Iris pigment epithelial cell (primary cell): ENCODE measurements at places on chromosomes 12 and 14.
A peak's percentile ranks its signal among the peaks of the same experiment; 100 is the strongest.

DNA sequence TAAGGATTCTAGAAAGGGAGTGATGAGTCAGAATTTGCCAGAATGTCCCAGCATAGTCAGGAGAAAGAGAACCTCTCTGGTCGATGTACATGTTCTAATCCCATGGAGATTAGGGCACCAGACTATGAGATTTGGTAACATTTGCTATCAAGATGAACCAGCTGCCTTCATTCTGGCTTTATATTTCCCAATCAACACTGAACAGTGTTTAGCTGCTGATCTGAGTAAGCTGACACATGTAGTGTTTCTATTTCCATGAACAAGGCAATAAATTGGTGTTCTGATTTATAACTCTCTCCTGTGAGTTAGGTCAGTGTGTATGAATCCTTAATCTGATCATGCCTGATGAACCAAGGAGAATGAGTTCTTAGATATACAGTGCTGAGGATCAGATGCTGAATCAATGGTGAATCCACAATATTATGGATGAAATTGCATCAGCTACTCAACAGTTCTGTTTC is 158.0 kb upstream of the AMIGO2 start:
- DNase-seq = peak; percentile 53

- no peak for DNase-seq
Observed at GRCh38 chr14:54498579-54498978, 9.8 kb upstream of the GMFB start.

DNA sequence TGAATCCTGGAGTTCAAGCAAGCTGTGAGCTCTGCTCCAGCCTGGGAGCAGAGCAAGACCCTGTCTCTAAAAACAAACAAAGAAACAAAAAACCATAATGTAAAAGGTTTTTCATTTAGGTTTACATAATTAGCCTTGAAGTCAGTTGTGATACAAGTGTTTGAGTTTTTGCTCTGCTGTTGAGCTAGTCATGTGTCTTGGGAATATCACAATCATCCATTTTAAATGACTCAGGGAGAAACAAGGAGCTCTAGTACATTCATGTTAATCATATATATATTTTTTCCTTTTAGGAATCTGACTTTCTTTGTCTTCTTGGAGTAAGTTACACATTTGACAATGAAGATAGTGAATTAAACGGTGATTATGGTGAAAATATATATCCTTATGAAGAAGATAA is 12.9 kb downstream of the MIA2 start:
- DNase-seq = peak; percentile 14

GRCh38 chr12:107528731-107529365 is 156.8 kb upstream of the PWP1 start:
- no peak for DNase-seq

GRCh38 chr14:53883739-53884138 is 72.9 kb downstream of the BMP4 start:
- no peak for DNase-seq

DNA sequence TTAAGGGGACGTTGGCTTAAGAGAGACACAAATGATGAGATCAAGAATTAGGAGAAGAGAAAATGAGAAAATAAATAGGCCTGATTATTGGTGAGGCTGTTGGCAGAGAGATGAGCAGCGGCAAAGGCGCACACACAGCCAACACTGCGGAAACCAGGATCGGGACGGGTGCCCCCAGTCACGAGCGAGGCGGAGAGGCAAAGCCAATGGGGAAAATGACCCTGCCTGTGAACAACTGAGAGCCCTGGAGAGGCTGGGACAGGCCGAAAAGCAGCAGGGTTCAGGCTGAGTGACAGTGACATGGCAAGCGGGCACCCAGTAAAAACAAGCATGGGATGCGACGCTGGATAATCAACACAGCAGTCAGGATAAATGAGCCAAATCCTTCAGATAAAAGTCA is 21.0 kb downstream of the SLC15A4 start:
- DNase-seq = no peak

GRCh38 chr12:132610866-132611602 is 652 bp upstream of the LRCOL1 start:
- no peak for DNase-seq

- no peak for DNase-seq
Observed at GRCh38 chr12:19068137-19068536, 61.4 kb upstream of the PLEKHA5 start.

- DNase-seq = no peak
Observed at GRCh38 chr14:99758872-99759545, 34.2 kb upstream of the EML1 start.

DNA sequence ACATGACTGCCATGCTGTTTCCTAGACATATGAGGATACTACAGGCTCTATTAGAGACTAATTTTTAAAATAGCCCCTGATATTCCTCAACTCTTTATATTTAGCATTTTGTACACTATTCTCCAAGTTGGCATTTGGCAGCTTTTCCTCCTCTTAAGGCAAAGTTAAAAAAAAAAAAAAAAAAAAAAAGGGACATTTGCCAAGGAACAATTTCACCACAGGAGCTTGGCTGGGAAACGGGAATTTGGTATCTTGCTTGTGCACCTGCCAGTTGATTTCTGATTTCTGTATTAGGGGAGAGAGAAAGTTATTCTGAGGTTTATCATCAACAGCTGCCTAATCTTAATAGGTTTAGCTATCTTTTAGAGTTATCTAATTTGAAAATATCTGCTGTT is 87.2 kb downstream of the CAND1 start:
- no peak for DNase-seq

DNA sequence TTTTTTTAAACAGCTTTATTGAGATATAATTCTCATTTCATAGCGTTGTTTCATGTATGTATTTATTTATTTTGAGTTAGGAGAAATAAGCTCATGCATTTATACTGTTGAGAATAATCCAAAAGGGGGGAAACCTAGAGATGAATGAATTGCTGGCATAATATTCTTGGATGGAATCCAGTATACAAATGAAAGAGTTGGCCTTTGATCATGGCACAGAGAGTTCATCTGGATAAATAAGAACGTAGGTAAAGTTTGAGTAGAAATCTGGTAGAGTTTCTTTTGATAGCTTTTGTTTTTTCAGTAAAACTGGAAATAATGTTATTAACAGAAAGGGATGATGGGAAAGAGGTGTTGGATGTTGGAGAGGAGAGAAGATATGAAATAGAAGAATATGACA is 166.2 kb downstream of the LRRK2 start:
- DNase-seq = no peak

DNA sequence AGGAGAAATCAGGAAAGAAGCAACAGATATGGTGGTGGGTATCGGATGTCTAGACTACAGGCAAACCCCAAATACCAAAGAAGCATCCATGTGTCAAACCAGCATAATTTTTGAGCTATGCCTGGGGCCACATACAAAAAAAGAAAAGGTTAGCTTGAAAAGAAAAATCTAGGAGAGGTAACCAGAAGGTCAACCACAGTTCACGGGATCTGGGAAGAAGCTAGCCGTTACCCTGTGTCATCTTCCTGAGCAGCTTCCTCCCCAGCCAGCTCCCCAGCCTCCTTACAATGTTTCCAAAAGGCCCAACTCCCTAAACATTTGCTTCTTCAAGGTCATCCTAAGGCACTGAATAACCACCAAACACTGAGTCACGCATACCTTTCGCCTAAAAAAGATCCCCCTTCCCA is 3.1 kb downstream of the SINHCAF start:
- DNase-seq = peak; percentile 77

GRCh38 chr12:27861428-27862167 is 81.6 kb upstream of the MANSC4 start:
- peak; percentile 31 for DNase-seq

DNA sequence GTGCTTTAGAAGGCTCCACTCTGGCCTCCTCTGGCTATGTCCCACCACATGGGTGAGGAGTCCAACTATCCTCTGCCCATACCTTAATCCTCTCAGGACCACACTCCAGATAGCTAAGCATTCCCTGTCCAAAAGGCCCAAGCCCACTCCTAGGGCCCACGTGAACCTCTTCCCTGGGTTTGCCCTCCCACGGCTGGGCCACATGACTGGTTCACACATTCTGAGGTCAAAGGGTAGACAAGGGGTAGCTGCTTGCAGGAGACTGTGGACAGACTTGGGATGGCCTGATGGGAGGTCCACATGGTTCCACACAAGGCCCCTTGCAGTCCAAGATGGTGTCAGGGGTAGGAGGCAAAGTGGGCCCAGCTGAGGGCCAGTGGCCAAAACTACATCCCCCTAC is 6.0 kb upstream of the PCK2 start:
- no peak for DNase-seq

- DNase-seq = no peak
Observed at GRCh38 chr14:94109915-94110250, 653 bp upstream of the IFI27 start.

GRCh38 chr12:1583421-1584078 is 10.8 kb downstream of the FBXL14 start:
- DNase-seq = peak; percentile 91

DNA sequence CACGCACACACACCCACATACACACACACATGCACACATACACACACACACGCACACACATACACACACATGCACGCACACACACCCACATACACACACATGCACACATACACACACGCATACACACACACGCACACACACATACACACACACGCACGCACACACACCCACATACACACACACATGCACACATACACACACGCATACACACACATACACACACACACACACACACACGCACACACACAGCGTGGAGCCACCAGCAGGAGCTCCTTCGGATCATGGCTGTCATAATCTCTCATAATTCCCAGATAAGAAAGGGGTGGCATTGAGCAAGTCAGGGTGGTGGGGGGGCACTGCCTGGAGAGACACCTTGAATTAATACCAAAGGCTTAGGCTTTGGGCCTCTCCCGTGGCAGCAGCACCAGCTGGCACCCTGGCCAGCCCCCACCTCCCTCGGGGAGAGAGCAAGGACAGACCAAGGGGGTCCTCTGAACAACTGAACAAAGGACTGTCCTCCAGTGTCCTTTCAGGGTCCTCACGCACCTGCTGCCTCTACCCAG is 21.9 kb downstream of the ANO2 start:
- no peak for DNase-seq

- DNase-seq = peak; percentile 88
Observed at GRCh38 chr14:55373784-55374705, 37.6 kb downstream of the ATG14 start.

DNA sequence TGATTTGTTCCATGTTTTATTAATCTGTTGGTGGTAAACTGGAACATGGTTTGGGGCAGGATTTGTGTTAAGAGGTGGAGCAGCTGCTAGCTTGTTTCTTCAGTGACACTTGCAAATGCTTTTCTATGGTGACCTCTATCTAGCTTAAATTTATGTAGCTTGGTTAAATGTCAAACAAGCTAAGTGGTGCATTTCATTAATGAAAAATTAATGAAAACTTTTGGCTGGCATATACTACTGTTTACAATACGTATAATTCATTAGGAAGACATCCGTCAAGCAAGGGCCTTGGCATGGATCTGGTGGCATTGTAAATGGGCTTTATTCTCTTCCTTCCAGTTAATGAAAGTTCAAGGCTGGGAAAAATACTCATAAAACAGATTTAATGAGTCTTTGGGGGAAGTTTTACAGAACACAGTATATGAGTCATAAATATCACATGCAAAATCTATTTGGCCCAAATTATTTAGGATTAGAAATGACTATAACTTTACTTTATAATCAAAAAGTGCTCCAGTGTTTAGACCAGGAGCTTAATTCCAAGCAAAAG is 807.7 kb upstream of the SEL1L start:
- no peak for DNase-seq

DNA sequence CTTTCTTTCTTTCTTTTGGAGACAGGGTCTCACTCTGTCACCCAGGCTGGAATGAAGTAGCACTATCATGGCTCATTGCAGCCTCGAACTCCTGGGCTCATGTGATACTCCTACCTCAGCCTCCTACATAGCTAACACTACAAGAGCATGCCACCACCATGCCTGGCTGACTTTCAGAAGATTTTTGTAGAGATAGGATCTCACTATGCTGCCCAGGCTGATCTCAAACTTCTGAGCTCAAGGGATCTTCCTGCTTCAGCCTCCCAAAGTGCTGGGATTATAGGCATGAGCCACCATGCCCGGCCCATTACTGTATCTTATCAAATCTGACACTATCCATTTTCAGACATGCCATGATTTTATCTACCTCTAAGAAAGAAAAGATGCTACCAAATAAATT is 31.6 kb downstream of the NDUFA12 start:
- DNase-seq = no peak

DNA sequence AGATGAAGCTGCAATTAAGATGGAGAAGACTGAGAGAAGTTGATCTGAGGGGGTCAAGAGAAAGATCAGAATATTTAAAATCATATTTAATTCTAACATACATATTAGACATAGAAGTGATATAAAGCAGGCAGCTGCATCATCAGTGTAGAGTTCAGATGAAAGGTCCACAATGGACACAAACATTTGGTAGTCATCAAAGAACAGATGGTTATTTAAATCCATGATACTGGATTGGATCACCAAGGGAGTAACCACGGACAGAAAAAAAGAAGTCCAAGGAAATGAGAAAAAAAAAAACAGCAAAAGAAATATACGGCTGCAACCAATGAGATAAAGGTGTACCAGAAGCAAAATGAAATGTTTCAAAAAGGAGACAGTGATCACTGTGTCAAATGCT is 20.1 kb downstream of the NOVA1 start:
- DNase-seq = no peak

DNA sequence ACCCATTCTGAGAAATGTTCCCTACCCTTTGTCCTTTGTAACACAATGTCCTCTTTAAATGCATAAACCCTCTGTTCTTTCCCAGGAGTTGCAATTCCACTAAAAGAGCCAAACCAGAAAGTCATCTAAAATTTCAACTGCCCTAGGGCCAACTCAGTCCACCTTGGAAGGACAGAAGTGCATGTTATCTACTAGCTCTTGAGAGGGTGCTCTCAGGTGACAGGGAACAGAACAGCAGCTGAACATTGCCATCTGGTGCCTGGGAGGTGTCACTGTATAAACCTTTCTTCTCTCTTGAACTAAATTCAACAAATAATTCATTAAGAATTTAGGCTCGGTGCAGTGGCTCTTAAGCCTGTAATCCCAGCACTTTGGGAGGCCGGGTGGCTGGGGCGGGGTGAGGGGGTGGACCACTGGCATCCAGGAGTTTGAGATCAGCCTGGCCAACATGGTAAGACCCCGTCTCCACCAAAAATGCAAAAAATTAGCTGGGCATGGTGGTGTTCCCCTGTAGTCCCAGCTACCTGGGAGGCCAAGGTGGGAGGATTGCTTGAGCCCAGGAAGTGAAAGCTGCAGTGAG is 10.3 kb upstream of the FERMT2 start:
- DNase-seq = peak; percentile 75

GRCh38 chr14:49820176-49820575 is 32.4 kb downstream of the NEMF start:
- no peak for DNase-seq

DNA sequence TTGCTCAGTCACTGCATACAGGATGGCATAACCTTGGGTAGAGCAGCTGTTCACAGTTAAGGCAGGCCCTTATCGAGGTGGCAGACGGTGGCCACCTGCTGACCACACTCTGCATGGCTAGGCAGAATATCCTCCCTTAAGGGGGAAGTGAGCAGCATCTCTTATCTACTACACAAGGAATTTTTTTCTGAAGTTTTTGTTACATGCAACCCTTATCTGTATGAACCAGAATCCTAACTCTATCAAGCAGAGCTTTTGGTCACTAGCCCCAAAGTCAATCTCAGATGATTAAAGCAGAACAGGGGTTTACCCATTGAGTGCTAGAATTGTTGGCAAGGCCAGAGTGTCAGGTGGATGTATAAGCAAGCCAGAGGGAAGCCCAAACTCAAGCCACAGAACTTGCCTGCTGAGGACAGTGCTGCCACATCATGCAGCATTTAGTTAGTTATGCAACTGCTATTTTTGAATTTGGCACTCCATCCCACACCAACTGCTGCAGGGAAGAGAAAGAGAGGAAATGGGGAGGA is 192.8 kb downstream of the TBX5 start:
- no peak for DNase-seq

- DNase-seq = no peak
Observed at GRCh38 chr12:24246934-24247333, 297.5 kb upstream of the SOX5 start.
